Activated CD4-positive, alpha-beta T cell treated with anti-CD3 and anti-CD28 coated beads for 48 hours (primary cell): ENCODE measurements at places on chromosomes 3 and 15.

DNA sequence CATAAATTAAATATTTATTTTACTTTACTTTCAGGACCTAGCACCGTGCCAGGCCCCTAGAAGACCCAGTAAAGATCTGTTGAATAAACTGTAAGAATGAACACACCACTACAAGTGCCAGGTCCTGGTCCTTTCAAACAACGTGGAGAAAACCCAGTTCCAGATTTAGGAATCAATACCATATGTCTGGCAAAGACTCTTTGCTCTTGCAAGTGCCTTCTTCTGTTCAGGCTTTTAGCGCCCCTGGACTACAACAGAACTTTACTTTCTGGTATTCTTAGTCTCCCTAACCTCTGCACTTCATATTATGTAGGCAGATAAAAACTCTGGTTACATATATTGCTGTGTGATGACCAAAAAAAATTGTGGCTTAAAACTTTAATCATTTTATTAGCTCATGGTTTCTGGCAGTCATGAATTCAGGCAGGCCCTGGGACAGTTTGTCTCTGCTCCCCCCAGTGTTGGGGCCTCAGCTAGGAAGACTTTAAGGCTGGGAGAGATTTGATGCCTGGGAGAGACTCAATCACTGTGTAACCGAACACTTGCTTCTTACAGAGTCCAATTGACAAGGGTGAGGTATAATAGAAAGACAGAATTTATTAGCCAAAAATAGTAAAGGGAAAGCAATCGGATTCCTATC lies 2.9 kb upstream of the PSMA4 start:
- DNase-seq = no peak

DNA sequence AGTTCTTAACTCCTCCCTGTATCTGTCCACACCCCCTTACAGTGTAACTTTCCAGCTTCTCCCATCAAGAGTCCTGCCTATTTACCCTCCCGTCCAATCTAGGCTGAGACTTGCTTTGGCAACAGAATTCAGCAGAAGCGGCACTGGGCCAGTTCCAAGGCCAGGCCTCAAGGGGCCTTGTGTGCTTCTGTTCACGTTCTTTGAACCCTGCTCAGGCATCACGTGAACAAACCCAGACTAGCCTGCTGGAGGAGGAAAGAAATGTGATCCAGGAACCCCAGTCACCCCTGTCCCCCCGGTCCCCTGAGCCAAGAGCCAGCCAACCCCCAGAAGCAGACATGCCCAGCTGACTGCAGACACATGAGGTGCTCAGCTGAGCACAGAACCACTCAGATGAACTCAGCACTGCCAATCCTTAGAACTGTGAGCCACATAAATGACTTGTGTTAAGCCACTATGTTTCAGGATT lies 76.1 kb upstream of the DCLK3 start:
- no peak for DNase-seq

DNA sequence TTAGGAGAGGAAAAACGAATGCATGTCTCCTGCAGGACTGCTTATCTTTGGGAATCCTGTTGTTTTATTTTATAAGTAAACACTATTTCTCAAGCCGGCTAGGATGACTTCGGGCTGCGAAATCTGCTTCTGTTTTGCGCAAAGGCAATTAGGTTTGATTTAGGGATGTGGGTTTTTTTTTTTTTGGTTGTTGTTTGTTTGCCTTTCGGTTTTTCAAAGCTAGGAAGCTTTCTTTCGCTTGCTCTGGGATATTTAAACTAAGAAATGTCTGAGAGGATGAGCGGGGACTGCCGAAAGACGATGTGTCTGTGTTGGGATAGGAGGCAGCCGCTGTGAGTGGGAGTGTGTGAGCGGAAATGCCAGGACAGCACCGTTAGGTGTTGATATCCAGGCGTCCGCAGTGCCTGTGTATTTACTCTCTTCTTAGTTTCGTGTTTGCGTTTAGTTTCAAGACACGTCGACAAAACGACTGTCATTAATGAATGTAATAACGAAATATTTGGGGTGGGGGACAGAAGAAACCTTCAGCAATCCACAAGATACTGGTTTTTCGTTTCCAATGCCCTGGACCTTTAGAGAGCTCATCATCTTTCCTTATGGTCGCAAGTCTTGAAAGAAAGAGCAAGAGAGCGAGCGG lies 604 bp downstream of the ISL2 start:
- no peak for DNase-seq

DNA sequence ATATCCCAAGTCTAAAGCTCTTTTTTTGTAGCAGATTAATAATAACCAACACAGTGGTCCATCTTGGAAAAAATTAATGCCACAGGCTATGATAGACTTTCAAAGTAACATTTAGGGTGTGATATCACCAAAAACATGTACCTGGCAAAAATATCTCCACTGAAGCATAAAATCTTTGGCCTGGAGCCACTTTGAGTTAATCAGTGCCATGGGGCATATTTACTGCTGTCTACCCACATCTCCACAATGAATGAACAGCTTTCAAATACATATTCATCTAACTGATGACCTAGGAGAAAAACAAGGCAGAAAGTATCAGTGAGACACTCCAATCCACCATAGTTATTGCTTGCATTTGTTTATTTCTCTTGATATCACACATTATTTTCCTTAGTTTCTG lies 296.0 kb upstream of the MDFIC2 start:
- DNase-seq = no peak

GRCh38 chr3:193803288-193803687 lies 210.3 kb downstream of the OPA1 start:
- DNase-seq = no peak

GRCh38 chr3:34570916-34571705 lies 772.7 kb downstream of the PDCD6IP start:
- DNase-seq = no peak

DNA sequence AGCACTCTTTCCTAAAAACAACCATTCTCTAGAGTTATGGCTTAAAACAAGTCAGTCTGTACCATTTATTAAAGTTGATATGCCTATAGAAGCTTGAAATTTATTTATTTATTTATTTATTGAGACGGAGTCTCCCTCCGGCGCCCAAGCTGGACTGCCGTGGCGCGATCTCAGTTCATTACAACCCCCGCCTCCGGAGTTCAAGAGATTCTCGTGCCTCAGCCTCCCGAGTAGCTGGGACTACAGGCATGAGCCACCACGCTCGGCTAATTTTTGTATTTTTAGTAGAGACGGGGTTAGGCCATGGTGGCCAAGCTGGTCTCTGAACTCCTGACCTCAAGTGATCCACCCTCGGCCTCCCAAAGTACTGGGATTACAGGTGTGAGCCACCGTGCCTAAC lies 1.5 kb upstream of the TTC14 start:
- DNase-seq = no peak

DNA sequence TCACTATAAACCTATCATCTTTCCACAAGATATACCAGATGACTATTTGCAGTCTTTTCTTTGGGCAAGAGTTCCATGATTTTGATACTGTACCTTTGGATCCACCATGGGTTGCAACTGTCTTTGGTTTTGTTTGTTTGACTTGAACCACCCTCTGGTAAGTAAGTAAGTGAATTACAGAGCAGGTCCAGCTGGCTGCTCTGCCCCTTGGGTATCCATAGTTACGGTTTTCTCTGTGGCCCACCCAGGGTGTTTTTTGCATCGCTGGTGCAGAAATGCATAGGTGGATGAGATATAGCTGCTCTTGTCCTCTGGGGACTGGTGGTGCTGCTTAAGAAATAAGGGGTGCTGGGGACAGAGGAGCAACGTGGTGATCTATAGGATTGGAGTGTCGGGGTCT lies 33.8 kb downstream of the CHDH start:
- no peak for DNase-seq

GRCh38 chr15:79172032-79172481 lies 81.5 kb upstream of the RASGRF1 start:
- DNase-seq = no peak

DNA sequence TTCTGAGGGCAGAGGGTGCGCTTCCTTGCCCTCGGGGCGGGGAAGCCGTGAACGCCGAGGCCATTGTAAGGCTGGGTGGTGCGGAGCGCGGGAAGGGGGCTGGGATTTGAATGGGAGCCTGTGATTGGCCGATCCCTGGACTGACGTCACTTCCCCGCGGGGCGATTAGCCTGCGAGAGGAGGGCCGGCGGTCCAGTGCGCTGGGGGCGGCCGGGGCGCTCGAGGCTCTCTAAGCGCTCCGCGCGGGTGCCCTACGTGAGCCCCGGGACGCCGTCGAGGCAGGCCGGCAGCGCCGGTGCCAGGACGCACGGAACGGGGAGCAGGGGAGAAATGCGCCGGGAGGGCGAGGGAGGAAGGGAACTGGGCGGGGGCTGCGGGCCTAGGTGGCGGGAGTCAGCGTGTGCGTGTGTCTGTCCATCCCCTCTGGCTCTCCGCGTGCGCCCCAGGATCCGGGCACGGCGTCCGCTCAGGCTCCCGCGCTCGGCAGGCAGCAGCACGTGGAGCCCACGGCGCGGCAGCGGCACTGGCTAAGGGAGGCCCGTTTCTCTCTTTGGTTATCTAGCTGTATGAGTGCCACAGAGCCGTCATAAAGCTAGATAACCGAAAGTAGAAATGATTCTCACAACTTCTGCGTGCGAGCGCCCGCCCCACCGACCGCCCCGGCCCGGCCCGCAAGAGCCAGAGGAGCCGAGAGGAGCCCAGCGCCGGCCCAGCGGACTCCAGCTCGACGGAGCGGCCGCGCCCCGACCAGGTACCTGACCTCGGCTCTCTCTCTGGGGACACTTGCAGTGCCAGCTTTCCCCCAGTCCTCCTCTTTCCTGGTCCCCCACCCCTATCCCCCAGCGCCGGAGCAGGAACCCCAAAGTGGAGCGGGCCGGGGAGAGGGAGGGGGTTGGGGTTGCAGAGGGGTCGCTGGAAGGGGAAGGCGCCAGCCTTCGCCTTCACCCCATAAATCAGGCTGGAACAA lies 33.1 kb upstream of the POLG start:
- peak; percentile 39 for DNase-seq

DNA sequence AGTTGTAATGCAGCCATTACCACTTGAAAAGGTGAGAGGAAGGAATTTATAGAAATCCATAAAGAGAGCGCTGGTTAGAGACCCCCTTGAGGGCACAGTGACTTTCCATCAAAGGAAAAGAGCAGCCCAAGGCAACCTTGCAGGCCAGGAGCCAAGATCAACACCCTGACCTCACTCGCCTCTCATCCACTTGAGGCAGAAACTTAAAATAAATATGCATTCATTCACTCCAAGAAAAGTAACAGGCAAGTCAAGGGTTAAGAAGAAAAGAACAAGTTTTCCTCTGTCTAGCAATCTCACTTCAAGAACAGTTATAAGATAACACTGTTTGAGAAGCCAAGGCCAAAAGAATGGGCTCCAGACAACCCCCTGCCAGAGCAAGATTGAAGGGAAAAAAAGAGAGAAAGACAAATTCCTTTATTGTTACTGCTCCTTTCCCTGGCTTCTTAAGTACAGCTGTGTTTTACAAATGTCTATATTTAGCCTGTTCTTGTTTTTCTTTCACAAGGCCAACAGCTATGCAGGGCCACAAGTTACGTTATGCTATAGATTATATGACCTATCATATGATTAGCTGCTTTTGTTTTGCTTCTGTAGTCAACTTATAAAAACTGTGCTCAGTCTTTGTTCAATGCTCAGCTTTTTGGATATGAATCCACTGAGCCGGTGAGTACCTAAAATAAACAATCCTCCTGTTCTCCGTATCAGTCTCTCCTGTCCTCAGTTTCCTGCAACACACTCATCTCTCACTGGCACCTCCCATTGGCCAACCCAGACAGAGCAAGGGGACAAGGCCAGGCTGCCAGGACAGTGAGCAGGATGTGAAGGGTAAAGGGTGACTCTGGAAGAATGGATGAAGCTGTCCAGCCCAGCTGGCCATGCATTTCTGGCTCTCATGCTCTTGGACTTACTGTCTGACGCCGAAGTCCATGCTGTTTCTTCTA lies 15.8 kb upstream of the SSUH2 start:
- DNase-seq = no peak

DNA sequence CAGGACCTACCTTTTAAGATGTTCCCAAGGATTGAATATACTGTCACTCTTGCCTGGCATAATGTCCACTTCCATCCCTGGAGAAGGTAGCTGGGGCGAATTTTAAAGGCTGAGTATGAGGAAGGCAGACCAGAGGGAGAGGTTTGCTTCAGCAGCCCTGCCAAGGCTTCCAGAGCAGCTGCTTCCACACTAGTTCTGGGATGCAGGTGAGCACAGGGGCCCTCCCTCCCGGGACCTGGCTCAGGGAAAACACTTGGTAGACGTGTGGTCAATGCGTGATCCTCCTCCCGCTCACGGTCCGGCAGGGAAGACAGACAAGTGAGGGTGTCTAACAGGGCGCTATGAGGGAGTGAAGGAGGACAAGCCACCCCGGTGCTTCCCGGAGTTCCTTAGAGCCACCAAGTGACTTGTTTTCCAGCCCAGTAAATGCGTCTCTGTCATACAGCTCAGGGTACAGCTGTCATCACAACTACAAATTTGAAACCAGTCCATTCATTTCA lies 327.6 kb downstream of the ARRDC4 start:
- no peak for DNase-seq

DNA sequence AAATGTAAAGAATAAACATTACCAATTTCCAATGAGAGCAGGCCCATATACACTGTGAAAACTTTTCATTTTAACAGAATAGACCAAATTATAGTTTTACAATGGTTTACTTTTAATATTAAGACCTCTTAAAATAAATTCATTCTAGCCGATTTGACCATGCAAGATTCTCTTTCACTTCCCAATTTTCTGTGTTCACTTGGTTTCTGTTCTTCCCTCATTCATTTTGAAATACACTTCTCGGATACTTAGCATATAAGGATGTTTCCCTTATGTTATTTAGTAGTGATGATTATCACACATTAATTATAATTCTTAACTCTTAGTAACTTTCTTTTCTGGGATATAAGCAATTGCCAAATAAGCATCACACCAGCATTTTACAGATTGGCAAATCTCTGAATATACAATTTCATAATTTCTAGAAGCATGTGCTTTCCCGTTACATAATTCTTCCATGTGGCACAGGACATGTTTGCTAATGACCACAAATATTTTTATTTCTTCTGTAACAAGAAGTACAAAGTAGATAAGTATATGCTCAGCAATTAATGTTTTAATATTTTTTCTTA lies 13.9 kb downstream of the OR5H15 start:
- no peak for DNase-seq

- DNase-seq = no peak
Measured at GRCh38 chr15:88223084-88223483, 33.5 kb downstream of the NTRK3 start.

DNA sequence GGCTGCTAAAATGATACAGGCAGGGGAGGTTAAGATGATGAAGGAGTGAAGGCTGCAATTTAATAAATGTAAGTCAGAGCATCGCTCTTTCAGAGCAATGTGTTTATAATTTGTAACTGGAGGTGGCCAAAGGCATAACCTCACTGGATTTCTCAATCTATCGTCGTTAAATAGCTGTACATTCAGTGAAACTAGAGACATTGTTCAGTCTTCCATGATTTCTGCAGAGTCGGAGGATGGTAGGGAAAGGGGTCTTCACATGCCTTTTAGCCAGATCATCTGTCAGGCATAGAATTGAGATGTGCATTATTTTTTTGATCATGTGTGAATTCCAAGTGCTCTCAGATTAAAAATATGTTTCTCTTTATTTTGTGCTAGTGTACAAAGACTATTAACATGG lies 315.4 kb downstream of the OXSM start:
- no peak for DNase-seq
